ENCODE measurements at places on chromosomes 12 and 14.

GRCh38 chr14:23252006-23252405 is 14.3 kb downstream of the RNF212B start:
- DNase-seq = no peak

GRCh38 chr12:48940181-48940580 is 14.9 kb upstream of the FKBP11 start:
- peak; percentile 38 for DNase-seq

DNA sequence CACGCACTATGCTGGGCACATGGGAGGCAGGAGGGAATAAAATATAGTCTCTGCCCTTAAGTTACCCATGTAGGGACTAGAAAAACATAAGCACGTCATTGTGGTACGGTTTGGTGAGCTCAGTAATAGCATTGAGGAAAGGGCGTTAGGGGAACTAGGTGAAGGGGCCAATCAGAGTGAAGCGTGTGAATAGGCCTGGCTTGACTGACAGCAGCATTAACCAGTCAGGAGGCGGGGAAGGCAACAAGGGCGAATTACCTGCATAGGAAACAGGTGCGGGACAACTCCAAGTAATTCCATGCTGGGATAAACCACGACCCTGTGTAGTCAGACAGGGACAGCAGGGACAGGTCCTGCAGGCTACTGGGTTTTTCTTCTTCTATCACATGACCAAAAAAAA is 107.7 kb downstream of the UNC79 start:
- no peak for DNase-seq

- no peak for DNase-seq
These were observed 4.7 kb upstream of the TTC7B start for GRCh38 chr14:90820958-90821357.

GRCh38 chr12:65372574-65372973 is 94.1 kb downstream of the MSRB3 start:
- DNase-seq = no peak

GRCh38 chr12:38053655-38054464 is 262.7 kb upstream of the ALG10B start:
- DNase-seq = peak; percentile 78

DNA sequence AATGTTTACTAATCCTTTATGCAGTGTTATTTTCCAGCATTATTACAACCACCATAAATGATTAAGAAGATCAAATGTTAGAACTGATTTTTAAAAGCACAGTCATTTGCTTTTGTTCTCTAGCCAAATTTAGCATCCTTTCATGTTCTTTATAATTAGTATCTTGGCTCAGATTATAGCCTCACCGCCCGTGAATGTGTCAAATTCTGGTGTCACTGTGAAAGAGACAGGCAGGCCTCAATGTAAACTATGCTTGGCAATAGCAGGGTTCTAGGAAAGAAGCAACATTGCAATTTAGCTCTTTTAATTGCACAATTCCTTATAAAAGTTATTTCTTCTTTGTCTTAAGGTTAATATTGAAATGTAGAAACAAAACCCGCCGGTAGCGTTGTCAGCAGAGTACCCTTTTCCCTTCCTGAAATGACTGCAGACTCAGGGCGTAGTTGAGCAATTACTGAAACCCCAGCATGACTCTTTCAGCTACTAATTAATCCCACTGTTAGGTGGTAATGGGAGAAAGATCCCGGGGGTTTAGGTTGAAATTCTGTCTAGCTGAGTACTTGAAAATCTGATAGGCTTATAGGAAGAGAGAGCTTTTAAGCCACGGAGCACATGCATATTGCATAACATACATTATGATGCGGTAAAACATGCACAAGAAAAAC is 1600.5 kb upstream of the SEL1L start:
- DNase-seq = no peak

DNA sequence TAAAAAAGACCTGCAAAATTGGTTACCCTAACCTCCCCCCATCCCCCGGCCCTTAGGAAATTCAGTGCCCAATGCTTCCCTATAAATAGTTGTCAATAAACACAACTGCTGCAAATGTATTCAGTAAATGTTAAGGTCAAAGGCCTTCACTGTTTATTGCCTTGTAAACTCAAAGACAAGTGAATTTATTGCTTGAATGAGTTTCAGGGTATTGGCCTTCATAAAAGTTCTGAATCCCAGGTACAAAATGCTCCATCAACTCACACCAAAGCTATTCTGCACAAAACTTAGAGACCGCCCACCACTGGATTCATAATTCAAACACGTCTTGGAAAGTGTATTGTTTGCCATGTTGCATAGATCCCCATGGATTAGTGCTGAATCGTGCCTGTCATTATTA is 63.3 kb upstream of the CDKN3 start:
- DNase-seq = no peak

DNA sequence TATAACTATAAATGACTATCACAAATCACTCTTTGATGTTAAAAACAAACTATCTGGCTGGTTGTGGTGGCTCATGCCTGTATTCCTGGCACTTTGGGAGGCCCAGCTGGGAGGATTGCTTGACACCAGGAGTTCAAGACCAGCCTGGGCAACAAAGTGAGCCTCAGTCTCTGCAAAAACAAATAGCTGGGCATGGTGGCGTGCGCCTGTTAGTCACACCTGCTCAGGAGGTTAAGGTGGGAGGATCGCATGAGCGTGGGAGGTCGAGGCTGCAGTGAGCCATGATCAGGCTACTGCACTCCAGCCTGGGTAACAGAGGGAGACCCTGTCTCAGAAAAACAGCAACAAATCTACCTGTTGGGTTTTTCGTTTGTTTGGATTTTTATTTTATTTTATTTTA is 5.4 kb downstream of the TXNRD1 start:
- no peak for DNase-seq

DNA sequence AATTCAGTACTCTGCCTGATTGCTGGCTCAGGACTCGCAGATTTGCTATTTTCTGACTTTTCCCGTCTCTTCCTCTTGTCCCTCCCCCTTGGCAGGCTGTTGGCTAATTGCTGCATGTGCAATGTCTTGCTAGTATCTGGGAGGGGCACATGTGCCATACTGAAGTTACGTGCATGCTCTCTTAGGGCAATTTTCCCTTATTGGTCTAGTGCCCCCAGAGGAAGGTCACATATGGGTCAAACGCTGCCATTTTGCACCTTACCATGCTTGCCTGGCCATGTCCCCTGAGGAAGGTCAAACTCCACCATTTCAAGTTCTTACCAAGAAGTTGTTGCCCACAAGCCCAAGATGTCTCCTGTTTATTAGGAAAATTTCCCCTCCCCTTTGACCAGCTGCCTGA is 13.9 kb upstream of the ERC1 start:
- no peak for DNase-seq

GRCh38 chr12:94640134-94640928 is 10.0 kb downstream of the TMCC3 start:
- no peak for DNase-seq

GRCh38 chr12:23431006-23431405 is 518.5 kb downstream of the SOX5 start:
- DNase-seq = no peak

- DNase-seq = no peak
These were observed 2.2 kb downstream of the ASIC1 start for GRCh38 chr12:50059440-50060119.

DNA sequence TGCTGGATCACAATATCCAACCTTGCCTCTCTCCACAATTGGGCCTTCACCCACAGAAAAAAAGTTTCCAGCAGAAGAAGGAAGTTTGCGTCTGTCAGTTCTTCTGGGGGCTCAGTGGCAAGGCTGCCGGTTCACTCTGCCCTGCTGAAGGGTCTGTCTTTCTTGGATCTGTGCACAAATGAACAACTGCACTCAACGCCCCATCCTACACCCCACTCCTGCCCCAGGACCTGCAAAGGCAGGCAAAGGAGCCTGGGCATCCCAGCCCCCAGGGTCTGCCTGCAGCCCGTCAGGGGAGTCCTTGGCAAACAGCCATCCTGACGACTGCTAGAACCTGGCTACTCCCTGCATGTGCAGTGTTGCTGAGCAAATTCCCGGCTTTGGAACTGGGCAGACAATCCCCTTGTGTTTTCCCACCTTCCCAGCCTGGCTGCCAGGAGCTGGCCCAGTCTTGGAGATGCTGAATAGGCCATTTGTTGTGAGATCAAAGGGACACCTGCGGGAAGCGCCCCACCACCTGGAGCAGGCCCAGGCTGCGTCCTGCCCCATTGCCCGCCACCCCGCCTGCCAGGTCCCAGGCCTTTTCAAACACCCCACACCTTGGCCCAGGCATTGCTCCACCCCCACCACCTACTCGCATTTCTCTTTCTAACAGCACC is 311.9 kb downstream of the BCL11B start:
- DNase-seq = no peak

- DNase-seq = peak; percentile 76
These were observed 30.5 kb upstream of the NUDT4 start for GRCh38 chr12:93347054-93347785.

DNA sequence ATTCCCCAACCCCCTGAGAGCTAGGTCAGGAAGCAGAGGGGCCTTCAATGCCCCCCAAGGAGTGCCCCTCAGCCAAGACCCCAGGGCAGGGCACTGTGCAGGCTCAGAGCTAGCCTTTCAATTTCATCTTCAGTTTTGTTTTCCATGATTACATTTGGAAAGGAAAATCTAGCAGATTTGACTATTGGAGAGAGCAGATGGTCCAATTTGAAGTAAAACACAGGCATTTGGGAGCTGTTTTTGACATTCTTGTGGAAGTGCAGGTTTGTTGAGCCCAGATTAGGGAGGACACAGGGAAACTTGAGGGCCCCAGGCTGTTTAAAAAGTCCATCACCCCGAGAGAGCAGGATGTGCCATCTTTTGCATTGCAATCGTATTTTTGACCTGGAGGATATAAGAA is 58.6 kb upstream of the GPATCH2L start:
- DNase-seq = no peak

DNA sequence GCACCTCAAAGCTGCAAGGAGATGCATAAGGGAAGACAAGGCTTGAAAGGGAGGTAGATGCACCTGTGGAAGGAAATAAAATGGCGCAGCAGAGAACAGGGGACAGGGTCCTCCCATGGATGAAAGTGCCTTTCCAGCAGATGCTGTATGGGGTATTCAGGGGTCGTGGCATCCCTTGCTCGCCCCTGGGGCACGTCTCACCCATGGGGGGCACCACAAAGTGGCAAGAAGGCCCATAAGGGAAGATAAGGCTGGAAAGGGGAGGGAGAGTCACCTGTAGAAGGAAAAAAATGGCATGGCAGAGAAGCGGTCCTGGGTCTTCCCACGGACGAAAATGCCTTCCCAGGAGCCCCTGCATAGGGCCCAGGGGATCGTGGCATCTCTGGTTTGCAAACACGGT is 265.1 kb downstream of the ALG10 start:
- DNase-seq = no peak

GRCh38 chr12:16189849-16190248 is 87.6 kb downstream of the SLC15A5 start:
- peak; percentile 50 for DNase-seq

DNA sequence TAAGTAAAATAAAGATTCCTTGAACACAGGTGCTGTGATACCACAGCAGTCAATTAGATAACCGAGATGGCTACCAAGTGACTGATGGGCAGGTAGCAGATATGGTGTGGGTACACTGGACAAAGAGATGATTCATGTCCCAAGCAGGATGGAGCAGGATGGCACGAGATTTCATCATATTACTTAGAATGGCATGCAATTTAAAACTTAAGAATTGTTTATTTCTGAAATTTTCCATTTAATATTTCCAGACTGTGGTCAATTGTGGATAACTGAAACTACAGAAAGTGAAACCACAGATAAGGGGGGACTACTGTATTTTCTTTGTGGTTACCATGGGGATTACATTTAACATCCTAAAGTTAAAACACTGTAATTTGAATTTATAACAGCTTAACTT is 7.5 kb upstream of the ZFP36L1 start:
- peak; percentile 26 for DNase-seq

GRCh38 chr14:95041477-95042020 is 115.8 kb downstream of the DICER1 start:
- no peak for DNase-seq

DNA sequence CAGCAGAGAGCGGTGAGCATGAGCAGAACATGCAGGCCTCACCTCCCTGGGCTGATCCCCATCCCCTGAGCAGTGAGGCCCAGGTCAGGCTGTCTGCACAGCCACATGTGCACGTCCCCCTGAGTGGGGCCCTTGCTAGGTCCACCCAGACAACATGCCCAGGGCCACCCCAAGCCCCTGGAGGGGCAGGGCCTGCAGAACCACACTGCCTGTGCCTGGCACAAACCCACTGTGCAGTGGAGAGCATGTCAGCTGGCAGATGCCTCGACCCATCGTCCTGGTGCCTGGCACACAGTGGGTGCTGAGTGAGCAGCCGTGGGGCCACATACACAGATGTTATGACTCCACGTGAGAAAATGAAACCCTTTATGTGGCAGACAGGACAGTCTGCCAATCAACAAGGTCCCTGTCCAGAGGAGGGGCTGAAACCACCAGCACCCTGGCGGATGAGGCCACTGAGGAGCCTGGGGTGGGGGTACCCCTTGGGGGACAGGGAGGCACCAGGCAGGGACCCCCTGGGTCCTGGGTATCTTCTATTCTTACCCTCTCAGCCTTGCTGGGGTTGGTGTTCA is 8.3 kb downstream of the ANHX start:
- DNase-seq = no peak

DNA sequence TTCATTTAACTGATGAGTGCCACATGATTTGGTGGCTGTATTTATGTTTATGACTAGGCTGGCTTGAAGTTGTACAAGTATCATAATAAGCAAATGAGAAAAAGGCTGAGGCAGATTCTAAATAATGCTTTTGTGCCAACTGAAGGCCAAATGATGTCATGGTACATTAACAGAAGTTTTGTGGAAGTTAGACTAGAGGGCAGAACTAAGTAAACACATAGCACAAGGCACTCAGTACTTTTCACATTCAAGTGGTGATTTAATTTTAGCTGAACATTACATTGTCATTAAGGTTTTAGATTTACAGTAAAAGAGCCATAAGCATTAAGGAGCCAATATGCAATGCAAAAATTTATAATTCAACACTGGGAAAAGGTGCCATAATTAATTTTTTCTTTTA is 21.1 kb downstream of the PPP1CC start:
- no peak for DNase-seq

GRCh38 chr12:117046011-117046369 is 53.2 kb downstream of the TESC start:
- DNase-seq = peak; percentile 93

- DNase-seq = peak; percentile 86
These were observed 1.6 kb downstream of the SUDS3 start for GRCh38 chr12:118377884-118378470.

DNA sequence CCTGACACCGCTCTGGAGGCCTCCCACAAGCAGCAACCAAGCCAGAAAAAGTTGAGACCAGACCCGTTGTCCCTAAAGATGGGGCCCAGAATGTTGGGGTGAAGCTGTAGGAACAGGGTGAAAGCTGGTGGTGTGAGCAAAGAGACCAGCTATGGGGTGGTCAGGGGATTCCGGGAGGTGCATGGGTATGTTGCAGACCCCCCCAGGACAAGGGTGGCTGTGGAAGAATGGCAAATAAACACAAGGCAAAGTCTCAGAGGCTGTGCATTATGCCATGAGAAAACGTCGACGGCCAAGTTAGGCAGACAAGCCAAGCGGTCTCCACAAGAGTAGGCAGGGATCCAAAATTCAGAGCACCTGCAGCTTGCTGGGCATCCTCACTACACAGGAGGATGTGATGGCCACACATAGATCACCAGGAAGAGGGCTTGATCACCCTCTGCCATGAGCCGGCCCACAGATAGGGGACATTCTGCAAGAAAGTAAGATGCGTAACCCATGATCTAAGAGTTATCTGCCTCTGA is 58.8 kb upstream of the KCNA1 start:
- DNase-seq = no peak

- no peak for DNase-seq
These were observed 15.7 kb downstream of the RERG start for GRCh38 chr12:15205341-15206010.

Measured in OCI-M1 (cell line).